Regular cardiac myocyte (primary cell): ENCODE measurements at places on chromosomes 5 and 9. TPM values are rescaled to one million over a fixed set of nuclear protein-coding genes. Genes with fewer than 3 reads are reported as not detected.

The CCDC180 gene
- total RNA-seq: 0.38 and 2.8 TPM in 2 replicates

The CARTPT gene
- not detected in 2 replicates for total RNA-seq

The FBXO4 gene
- 8.7 and 10.2 TPM in 2 replicates for total RNA-seq

The FPGS gene
- 41.4 and 50.2 TPM in 2 replicates for total RNA-seq

The OLFML2A gene
- 0.19 and 0.56 TPM in 2 replicates for total RNA-seq

The NPR3 gene
- total RNA-seq: 91.6 and 102 TPM in 2 replicates

The PSIP1 gene
- 33.5 and 53.1 TPM in 2 replicates for total RNA-seq

The PPP3R2 gene
- not detected in 2 replicates for total RNA-seq

The F2RL2 gene
- 10.0 and 10.4 TPM in 2 replicates for total RNA-seq

The HSD17B3 gene
- total RNA-seq: not detected in 2 replicates

The ACER2 gene
- total RNA-seq: 4.2 and 13.0 TPM in 2 replicates

The KCNIP1 gene
- total RNA-seq: 0.19 TPM in 1 of 2 replicates, not detected in the other

The PLEKHG4B gene
- 0.28 and 0.38 TPM in 2 replicates for total RNA-seq

The MELK gene
- 7.0 and 40.8 TPM in 2 replicates for total RNA-seq

The ENTR1 gene
- total RNA-seq: 28.2 and 57.9 TPM in 2 replicates

The TNFSF15 gene
- 1.1 and 1.5 TPM in 2 replicates for total RNA-seq

The PRSS3 gene
- 6.5 and 27.8 TPM in 2 replicates for total RNA-seq

The ASPN gene
- 1.3 and 7.3 TPM in 2 replicates for total RNA-seq

The CDH6 gene
- total RNA-seq: 125 and 140 TPM in 2 replicates

The PAEP gene
- total RNA-seq: not detected in 2 replicates

The ARHGEF39 gene
- 0.28 and 3.6 TPM in 2 replicates for total RNA-seq

The MSX2 gene
- 0.38 and 1.1 TPM in 2 replicates for total RNA-seq

The MEF2C gene
- total RNA-seq: 31.3 and 41.2 TPM in 2 replicates

The MACIR gene
- total RNA-seq: 26.5 and 41.0 TPM in 2 replicates

The DNAH5 gene
- 0.38 and 1.4 TPM in 2 replicates for total RNA-seq

The IFNA2 gene
- not detected in 2 replicates for total RNA-seq

The SHISAL2B gene
- not detected in 2 replicates for total RNA-seq

The ARHGEF37 gene
- total RNA-seq: 1.7 and 8.2 TPM in 2 replicates

The PPP2CA gene
- 64.3 and 157 TPM in 2 replicates for total RNA-seq

The BSPRY gene
- total RNA-seq: not detected in 2 replicates

The ALDH1A1 gene
- total RNA-seq: 5.1 and 38.0 TPM in 2 replicates

The GRIN3A gene
- total RNA-seq: not detected in 2 replicates

The PCDHGA9 gene
- total RNA-seq: 2.1 and 3.1 TPM in 2 replicates

The HEMGN gene
- total RNA-seq: not detected in 2 replicates

The PCDHGA3 gene
- 0.38 and 1.7 TPM in 2 replicates for total RNA-seq

The RFESD gene
- total RNA-seq: 2.1 and 4.8 TPM in 2 replicates

The CTNND2 gene
- not detected in 2 replicates for total RNA-seq

The LCN1 gene
- total RNA-seq: under 0.01 TPM in 1 of 2 replicates, not detected in the other

The TTC16 gene
- total RNA-seq: under 0.01 TPM in 1 of 2 replicates, not detected in the other

The CCNB1 gene
- 40.9 and 359 TPM in 2 replicates for total RNA-seq

The IL3 gene
- total RNA-seq: not detected in 2 replicates

The RPS23 gene
- total RNA-seq: 3,182 and 3,517 TPM in 2 replicates

The LCN12 gene
- total RNA-seq: not detected in 2 replicates

The LCN2 gene
- total RNA-seq: not detected in 2 replicates

The SV2C gene
- under 0.01 TPM in 1 of 2 replicates, not detected in the other for total RNA-seq

The TMEM174 gene
- not detected in 2 replicates for total RNA-seq
